A549 (cell line): ENCODE measurements at places on chromosomes 1 and 21.

- DNase-seq: no peak
Observed at GRCh38 chr21:28455253-28455600, 537.5 kb downstream of the LTN1 start.

DNA sequence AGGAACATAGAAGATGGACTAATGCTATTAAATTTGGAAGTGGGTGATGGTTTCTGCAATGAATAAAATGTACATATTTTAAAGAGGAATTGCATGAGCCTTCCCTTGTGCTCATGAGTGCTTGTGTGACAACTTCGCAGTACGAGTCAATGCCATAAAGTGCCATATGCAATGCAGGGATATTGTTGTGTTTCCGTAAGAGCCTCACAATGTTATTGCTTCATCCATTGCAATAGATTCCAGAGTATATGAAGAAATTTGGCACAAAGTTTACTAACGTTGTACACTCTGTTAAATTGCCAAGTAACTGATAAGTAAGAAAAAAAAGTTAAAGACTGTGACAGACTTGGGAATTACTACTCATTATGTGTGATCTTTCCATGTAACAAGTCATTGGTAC, 22.3 kb downstream of the BTG3 start:
- no peak for DNase-seq

GRCh38 chr1:81032973-81033425, 767.7 kb upstream of the ADGRL2 start:
- no peak for DNase-seq

DNA sequence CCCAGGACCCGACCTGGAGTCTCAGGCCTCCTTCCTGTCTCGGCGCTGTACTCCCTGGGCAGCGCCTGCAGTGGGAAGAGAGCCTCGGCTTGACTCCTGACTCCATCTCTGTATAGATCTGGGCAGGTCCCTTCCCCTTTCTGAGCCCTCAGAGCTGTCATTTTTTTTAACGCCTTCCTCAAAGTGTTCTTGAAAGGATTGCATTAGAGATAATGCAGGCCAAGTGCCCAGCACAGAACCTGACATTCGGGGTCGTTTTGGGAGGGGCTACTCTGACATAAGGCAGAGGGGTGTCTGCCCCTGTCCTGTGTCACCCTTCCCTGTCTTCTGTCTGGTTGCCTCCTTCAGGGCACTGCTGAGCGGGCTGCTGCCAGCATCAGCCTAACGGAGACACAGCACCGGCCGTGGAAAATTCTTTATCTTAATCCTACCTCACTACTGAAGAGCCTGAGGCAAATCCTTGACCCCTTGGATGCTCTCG, 271.6 kb downstream of the TRABD2B start:
- DNase-seq: no peak

DNA sequence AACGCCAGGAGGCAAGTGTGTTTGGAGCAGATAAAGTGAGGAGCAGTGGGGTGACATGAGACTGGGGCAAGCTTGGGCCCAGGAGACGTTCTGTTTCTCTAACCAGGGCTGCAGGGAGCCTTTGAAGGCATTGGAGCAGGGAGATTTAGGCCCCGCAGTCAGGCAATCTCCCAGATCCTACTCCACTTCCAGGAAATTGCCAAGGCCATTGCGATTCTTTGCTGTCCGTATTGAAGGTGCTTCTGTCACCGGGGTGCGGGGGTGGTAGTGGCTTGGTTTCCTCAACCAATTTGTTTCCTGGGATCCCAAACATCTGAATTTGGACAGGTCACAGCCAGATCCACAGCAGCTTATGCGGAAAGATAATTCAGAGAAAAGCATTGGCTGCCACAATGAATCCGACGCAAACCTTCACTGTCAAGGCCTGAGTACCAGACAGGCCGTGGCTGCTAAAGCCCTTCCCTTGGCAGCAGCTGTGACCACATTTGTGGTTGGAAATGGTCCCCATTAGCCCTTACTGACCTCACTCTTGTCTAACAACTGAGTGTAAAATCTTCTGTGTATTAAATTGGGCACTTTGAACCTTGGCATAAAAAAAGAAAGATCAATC, 385.6 kb downstream of the PTPRU start:
- DNase-seq: no peak

DNA sequence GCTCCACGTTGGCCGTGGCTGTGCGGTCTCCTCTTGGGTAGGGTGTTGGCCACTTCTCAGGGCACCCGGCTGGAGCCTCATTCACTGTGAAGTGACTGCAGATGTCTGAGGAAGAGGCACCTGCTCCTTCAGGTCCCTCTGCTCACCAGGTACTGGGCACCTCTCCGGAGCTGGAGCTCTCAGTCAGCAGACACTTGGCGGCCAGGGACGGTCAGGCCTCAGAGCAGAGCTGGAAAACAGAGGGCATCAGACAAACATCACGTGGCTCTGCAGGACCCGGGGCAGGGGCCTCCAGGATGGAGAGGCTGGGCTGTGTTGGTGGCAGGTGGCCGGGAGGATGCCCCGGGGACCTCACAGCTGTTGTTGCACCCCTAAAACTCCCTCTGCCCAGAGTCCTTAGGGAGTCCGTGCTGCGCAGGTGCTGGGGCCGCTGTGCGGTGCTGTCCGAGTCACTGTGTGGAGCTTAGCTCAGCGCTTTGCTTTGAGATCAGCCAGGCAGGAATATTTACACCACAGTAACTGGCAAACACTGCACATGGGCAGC, 59.7 kb downstream of the SLX9 start:
- no peak for DNase-seq

GRCh38 chr1:23167353-23168078, 1.1 kb downstream of the LUZP1 start:
- DNase-seq: no peak

GRCh38 chr1:160192234-160192633, 1.9 kb downstream of the CASQ1 start:
- DNase-seq: no peak

DNA sequence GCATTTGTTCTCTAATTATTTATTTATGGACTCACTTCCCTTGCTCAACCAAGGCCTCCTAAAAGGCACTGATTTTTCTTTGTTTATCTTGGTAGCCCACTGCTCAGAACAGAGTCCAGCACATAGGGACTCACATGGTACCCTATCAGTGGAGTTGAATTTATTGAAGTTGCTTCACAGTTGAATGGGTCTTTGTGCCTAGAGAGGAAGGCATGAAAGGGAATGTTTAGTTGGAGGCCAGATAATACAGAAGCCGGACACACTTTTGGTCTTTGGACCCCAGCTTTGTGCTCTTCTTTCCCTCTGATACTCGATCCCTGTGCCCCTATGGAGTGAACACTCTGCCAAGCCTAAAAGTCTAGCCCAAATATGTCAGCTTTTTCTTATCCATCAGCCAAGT, 429.0 kb downstream of the PRDM2 start:
- DNase-seq: no peak

DNA sequence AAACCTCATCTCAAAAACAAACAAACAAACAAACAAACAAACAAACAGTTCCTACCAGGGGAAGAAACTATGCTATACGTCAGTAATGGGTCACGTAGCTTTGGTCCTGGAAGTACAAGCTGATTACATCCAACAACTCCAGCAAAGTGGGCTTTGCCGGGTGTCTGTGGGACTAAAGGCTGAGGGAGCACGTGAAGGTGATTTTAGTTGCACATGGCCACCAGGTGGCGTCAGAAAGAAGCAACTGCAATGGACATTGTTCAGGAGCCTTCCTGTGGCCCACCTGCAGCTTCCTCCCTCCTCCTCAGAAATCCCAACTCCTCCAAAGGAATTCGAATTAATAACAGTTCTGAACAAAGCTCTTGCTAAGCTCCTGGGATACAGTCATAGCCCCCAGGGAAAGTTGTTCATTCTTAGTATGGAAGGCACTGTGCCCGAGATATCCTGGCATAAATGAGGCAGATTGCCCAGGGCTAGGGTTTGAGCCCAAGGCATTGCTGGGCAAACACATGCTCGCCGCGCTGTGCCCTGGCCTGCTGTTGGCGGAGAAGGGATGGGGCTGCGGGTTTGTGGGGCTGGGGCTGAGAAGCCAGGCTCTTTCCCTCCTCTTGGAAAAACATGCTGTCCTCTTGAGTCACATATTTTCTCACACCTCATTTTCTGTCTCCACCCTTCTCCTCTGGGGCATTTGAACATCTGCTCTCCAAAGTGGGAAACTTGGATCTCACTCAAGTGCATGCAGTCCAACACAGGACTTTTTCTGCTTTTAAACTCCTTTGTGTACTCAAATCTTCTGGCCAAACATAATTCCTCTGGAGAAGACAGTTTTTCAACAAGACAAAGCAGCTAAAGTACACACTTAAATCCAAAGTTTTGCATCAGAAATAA, 28.6 kb downstream of the AKNAD1 start:
- peak; percentile 71 for DNase-seq

GRCh38 chr1:109392788-109393616, 4.7 kb downstream of the SORT1 start:
- no peak for DNase-seq

DNA sequence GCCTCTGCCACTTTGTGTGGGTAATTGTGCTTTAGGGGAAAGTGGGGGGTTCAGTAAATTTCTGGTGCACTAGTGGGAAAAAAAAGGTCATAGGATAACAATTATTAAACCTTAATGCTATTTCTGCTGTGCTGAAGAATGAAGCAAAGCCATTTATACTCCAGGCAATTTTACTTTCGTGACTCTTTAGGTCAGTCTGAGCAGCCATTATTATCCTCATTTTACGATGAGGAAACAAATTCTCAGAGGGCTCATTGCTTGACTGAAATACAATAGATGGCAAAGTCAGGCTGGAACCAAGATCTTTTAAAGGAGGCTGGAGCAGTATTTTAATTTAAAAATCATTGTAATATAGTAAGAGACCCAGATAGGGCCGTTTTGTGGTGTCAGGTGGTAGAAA, 248.0 kb downstream of the GREM2 start:
- DNase-seq: no peak

DNA sequence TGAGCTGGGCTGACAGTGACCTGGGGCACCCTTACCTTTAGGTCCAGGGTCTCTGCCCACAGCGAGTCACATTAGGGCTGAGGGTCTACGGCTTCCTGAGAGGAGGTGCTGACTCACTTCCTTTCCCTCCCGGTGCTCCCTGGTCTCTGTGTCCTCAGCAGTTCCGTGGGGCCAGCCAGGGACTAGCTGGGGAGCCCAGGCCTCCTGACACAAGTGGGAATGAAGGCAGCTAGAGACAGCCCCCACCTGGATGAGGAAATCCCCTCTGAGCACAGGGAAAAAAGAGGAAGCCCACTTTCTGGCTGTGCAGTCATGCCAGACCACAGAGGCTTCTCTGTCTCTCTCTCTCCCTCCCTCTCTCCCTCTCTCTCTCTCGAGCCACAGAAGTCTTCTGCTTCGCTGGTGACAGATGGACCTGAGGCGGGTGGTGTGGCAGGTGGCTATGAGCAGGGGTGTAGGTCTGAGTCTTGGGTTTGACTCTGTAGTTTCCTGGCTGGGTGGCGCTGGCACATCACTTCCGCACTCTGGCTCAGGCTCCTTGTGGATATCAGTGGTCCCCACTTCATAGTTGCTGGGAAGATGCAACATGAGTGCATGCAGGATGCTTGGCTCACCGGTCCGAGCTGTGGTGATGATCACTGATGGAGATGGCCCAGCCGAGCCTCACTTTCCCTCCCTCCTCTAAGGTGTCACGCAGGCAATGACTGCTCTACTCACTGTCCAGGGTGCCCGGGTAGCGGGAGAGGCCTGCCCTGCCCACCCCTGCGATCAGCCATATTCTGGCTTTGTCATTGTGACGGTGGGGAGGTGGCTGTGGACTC, 3.5 kb downstream of the SLC66A1 start:
- no peak for DNase-seq
